WTC11 (cell line): ENCODE measurements at places on chromosomes 4 and X. TPM values are rescaled to one million over a fixed set of nuclear protein-coding genes. Genes with fewer than 3 reads are reported as not detected.

The EVC2 gene
- 4.8 to 6.3 TPM (median 5.8 TPM) in 3 replicates for total RNA-seq

The MTMR8 gene
- total RNA-seq, result 3.8 to 7.1 TPM (median 6.1 TPM) in 3 replicates

The PPEF1 gene
- total RNA-seq, result 0.31 to 1.2 TPM (median 0.94 TPM) in 3 replicates

The SRPX gene
- total RNA-seq, result 7.7 to 8.0 TPM (median 7.7 TPM) in 3 replicates

The TCEAL6 gene
- 0.62 to 1.1 TPM (median 0.81 TPM) in 3 replicates for total RNA-seq

The SEC31A gene
- total RNA-seq, result 106 to 137 TPM (median 122 TPM) in 3 replicates

The SSX3 gene
- 0.25 TPM in 1 of 3 replicates, not detected in the others for total RNA-seq

The C4orf36 gene
- total RNA-seq, result 0.73 to 1.5 TPM (median 0.79 TPM) in 3 replicates

The AFAP1 gene
- 17.6 to 23.6 TPM (median 18.0 TPM) in 3 replicates for total RNA-seq

The TNIP3 gene
- total RNA-seq, result not detected in 3 replicates
